Mucosa of gallbladder (tissue), 1 donor: ENCODE measurements at places on chromosomes 2 and 18. TPM values are rescaled to one million over a fixed set of nuclear protein-coding genes. Genes with fewer than 3 reads are reported as not detected.

IL1RL1 gene
- total RNA-seq = 8.7 TPM

RGPD4 gene
- total RNA-seq = not detected

MAPRE3 gene
- total RNA-seq = 25.2 TPM

CPLX4 gene
- total RNA-seq = not detected

TLX2 gene
- 0.12 TPM for total RNA-seq

SGPP2 gene
- 44.8 TPM for total RNA-seq

SLC16A14 gene
- total RNA-seq = 8.8 TPM

POTEI gene
- total RNA-seq = 0.03 TPM

UGT1A1 gene
- 2.6 TPM for total RNA-seq

SLC4A5 gene
- total RNA-seq = 4.7 TPM

RAPGEF4 gene
- total RNA-seq = 6.4 TPM

SERPINB2 gene
- total RNA-seq = not detected

FZD7 gene
- 10.4 TPM for total RNA-seq

PDE11A gene
- total RNA-seq = 2.8 TPM

CHRNG gene
- total RNA-seq = not detected

PMAIP1 gene
- 1.4 TPM for total RNA-seq

RNF125 gene
- 6.1 TPM for total RNA-seq

PSMA8 gene
- total RNA-seq = not detected

ANKRD29 gene
- total RNA-seq = 3.1 TPM

RBM44 gene
- 0.55 TPM for total RNA-seq

ARHGAP15 gene
- 10.0 TPM for total RNA-seq

BIN1 gene
- 131 TPM for total RNA-seq

ADGRF3 gene
- total RNA-seq = 0.35 TPM

DSC2 gene
- 12.6 TPM for total RNA-seq

NOL4 gene
- 1.1 TPM for total RNA-seq

ATP6V1B1 gene
- total RNA-seq = 1.6 TPM

OR6B2 gene
- not detected for total RNA-seq

LRATD1 gene
- total RNA-seq = 33.4 TPM

GNLY gene
- 0.95 TPM for total RNA-seq

NEB gene
- total RNA-seq = 140 TPM

DSG1 gene
- total RNA-seq = 0.89 TPM

IHH gene
- 12.8 TPM for total RNA-seq

GRB14 gene
- 2.5 TPM for total RNA-seq

FHOD3 gene
- total RNA-seq = 24.9 TPM

CPS1 gene
- total RNA-seq = 5.5 TPM

ABCG8 gene
- total RNA-seq = 2.6 TPM

DOK6 gene
- 9.6 TPM for total RNA-seq

DES gene
- 3,602 TPM for total RNA-seq

SERPINB13 gene
- total RNA-seq = not detected

APOB gene
- total RNA-seq = 14.8 TPM

TRABD2A gene
- total RNA-seq = 0.52 TPM

ANKMY1 gene
- total RNA-seq = 25.6 TPM

LRP2 gene
- total RNA-seq = 13.6 TPM

CD8B2 gene
- total RNA-seq = 0.09 TPM
